Cerebellar nuclear complex (tissue), 1 donor: ENCODE measurements at places on chromosomes 13 and 19.

GRCh38 chr19:35040826-35041547, 534 bp upstream of the HPN start:
- peak; percentile 38 for DNase-seq

DNA sequence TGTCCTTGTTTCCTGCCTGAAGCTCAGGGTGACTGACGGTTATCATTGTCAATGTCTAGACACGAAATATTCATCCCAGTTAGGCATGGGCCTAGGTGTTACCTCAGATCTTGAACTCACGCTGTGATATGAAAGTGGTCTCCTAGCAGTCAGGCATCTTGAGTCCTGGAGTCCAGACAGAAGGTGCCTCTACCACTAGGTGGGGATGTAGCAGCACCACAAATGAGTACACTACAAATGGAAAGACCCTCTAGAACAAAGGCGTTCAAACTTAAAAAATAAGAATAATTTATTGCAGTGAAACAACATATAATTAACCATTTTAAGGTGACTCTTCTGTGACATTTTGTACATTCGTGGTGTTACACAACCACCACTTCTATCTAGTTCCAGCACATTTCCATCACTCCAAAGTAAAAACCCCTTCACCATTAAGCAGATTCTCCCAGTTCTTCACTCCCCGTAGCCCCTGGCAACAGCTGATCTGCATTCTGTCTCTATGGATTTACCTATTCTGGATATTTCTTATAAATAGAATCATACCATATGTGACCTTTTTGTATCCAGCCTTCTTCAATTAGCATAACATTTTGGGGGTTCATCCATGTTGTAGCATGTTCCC, 11.9 kb upstream of the FRY start:
- DNase-seq, result no peak

DNA sequence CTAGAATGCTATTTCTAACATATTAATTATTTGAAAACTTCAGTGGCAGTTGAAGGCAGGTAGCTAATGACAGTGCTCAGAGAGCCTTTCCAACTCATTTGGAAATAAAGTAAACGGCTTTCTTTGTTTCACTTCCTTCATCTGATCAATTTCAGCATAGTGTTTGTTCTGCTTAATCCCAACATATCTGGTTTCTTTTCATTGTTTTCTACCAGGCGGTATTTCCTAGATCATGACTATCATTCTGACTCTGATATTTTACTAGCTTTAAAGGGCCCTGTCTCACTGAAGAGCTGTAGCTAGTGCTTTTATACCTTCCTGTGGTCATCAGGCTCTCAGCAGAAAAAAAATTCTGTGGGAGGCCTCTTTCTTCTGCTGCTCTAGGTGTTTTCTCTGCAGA, 178.6 kb downstream of the RBM26 start:
- DNase-seq, result no peak

GRCh38 chr13:23159205-23159759, 21.5 kb upstream of the SGCG start:
- DNase-seq, result no peak

DNA sequence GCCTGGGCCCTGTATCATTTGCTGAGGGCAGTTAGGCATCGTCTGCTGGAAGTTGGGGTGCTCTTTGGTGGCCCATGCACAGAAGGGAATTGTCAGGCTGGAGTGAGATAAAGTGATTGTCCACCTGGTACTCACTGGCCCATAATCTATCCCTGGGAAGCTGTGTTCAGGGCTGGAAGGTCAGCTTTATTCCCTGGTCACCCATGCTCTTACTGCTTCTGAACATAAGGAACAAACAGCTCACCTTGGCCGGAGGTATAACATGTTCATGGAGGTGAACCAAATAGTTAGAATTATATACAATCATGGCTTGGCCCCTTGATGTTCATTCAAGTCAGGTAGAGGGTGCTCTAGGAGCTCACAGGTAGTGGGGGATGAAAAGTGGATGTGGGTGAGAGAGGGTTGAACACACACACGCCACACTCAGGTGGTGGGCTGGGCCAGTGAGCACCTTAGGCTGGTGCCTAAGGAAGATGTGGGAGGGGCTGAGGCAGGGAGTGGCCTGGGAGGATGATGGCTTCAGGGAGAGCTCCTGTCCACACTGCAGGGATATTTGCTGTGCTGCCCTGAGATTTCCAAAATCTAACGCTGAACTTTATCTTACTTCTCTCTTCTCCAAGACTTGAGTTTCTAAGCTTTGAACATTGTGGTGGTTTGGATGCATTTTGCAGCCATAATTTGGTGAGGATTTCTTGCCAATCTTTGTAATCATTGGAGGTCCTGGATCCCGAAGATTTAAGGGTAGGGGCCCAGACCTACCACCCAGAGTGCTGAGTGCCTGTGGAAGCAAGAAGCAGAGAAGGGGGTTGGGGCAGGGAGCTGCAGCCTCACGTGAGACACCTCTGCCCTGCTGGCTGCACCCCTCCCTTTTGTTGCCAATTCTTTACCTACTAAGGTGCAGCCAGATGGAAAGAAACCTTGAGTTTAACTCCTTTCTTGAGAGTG, 420.6 kb downstream of the ZNF536 start:
- no peak for DNase-seq

GRCh38 chr13:33793726-33794125, 24.2 kb upstream of the RFC3 start:
- DNase-seq, result no peak

DNA sequence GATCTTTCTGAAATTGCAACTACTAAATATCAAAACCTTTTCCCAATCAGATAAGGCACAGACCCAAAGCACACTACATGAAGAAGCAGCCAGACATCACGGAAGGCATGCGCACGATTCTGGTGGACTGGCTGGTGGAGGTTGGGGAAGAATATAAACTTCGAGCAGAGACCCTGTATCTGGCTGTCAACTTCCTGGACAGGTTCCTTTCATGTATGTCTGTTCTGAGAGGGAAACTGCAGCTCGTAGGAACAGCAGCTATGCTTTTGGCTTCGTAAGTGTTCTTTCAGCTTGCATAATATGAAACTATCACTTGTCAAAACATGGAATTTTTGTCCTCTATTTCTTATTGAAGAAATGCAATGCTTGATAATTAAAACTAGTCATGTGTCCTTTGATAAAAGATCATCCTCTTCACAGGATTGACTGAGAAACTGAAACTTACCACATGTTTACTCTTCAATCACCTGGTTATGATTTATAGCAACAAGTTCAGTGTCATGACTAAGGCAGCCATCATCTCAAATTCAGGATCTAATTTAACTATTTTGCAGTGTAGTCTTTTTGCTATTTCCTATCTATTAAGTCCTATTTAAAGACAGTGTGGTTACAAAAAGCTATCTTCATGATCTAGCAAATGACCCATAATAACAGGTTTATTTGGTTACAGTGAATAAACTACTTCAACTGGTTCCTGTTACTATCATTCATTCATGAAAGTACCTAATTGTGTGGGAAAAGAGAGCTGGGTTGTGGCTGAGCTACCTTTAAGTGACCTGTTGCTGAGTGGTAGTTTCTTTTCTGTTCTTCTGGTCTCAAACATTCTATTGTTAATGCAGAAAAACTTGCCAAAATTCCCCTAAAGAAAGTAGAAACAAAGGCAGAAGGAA, 6.5 kb downstream of the CCNA1 start:
- DNase-seq, result no peak

DNA sequence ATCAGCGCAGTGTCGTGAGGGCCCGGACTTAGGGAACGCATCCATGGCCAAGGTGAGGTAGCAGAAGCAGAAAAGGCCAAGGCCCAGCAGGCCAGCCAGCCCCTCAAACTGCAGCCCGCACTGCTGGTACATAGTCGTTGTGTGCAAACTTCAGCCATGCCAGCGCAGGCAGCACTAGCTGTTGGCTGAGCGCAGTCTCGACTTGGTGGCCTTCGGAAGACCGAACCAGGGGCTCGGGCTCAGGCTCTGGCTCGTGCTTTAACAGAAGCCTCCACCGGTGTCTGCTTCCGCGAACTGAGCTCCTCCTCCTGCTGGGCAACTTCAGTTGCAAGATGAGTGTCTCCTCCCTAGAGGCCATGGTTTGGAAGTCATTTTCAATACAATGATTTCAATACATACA, 157.5 kb downstream of the DNAJC15 start:
- no peak for DNase-seq

DNA sequence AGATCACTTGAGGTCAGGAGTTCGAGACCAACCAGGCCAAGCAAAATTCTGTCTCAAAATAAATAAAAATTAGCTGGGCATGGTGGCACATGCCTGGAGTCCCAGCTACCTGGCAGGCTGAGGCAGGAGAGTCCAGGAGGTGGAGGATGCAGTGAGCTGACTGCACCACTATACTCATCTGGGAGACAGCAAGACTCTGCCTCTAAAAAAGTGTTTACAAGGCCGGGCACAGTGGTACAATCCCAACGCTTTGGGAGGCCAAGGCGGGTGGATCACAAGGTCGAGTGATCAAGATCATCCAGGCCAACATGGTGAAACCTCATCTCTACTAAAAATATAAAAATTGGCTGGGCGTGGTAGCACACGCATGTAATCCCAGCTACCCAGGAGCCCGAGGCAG, 4.2 kb upstream of the DAPK3 start:
- no peak for DNase-seq

- DNase-seq, result no peak
Measured at GRCh38 chr13:98253526-98253925, 76.5 kb upstream of the RNF113B start.
